ENCODE measurements at places on chromosomes 1 and 21.

DNA sequence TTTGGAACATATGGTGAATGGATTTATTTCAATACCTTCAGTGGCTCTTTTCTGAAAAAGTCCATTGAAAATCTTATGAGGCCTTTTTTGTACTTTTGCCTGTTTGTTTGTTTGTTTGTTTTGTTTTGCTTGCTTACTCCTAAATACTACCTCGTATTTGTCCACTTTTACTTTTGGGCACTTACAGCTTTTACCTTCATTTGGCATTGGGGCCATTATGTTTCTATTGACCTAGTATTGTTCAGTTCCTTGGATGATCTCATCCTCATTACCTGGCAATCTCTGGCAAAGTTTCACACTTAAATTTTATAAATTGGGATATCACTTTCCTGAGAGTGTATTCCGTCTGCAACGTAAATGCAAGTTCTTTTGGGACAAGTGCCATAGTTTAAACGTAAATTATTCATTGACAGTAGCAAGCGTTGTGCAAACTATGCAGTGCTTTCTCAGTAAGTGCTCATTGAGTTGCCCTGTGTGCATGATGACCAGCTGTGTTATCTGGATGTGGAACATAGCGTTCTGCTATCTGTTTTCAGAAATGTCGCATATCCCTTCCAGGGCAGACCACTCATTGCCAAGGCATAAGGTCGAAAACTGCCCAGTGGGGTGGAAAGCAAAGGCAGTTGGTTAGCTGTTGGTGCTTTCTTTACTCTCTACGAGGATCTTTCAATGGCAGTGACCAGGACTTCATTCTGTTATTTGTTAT is 51.1 kb downstream of the LRRC8D start:
- DNase-seq = no peak

- no peak for DNase-seq
Measured at GRCh38 chr1:48960320-48960719, 183.6 kb upstream of the BEND5 start.

GRCh38 chr1:17315542-17316130 is 7.6 kb downstream of the PADI4 start:
- no peak for DNase-seq

DNA sequence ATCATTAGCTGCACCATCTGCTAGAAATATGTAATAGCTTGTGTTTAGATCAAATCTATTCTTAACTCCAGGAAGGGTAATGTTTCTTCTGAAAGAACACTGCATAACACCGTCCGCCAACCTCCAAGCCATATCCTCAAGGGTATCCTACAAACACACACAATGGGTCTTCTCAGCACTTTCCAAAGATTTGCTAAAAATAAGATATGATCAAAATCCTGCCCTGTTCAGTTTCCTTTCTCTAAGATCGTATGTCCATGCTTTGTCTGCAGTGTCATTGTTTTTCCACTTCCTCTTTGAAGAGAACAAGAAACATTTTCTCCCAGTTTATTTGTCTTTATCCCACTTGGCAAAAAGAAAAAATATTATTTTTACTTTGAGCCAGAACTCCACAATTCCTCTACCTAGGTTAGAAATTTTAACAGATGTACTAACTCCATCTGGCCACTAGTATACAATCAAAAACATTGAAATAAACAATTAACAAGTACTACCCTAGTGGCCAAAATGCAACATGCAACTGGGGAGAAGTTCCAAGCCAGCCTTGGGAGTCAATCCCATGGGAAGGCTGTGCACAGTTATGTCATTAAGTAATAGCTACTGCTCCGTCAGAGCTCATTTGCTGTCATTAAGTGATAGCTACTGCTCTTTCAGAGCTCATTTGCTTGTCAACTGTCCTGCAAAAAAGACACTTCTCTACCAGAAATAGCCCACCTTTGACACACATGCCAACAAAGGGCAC is 37.8 kb downstream of the FRRS1 start:
- no peak for DNase-seq

DNA sequence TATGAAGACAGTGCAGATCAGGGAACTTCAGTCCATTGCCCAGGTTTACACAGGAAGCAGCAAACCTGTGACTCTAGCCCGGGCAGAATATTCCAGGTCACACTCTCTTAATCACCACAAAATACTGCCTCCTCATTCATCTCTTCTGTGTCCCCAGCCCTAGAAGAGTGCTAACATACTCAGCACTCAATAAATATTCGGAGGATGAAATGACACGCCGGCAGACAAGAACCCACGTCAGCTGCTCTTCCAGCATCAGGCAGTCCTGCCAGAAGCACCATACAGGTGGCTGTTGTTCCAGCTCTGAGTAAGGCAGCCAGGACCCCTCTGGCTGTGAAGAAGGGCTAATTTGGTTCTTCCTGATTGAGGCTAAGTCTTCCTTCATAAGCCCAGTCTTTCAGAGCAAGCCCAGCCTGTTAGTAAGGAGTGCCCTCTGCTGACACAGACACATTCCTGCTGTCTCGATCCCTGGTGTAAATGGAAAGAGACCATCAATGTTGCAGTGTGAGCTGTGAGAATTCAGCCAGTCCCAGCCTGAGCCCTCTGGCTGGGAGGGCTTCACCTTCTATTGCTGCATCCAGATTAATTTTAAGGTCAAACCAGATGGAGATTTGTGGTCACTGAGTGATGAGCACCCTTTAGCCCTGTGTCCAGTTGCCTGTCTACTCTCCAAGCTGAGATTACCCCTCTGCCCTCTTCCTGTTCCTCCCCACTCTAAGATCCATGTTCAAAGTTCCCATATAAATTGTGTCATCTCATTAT is 45.0 kb upstream of the KIRREL1 start:
- DNase-seq = no peak

- no peak for DNase-seq
Measured at GRCh38 chr1:25185409-25186160, 46.7 kb downstream of the SYF2 start.

DNA sequence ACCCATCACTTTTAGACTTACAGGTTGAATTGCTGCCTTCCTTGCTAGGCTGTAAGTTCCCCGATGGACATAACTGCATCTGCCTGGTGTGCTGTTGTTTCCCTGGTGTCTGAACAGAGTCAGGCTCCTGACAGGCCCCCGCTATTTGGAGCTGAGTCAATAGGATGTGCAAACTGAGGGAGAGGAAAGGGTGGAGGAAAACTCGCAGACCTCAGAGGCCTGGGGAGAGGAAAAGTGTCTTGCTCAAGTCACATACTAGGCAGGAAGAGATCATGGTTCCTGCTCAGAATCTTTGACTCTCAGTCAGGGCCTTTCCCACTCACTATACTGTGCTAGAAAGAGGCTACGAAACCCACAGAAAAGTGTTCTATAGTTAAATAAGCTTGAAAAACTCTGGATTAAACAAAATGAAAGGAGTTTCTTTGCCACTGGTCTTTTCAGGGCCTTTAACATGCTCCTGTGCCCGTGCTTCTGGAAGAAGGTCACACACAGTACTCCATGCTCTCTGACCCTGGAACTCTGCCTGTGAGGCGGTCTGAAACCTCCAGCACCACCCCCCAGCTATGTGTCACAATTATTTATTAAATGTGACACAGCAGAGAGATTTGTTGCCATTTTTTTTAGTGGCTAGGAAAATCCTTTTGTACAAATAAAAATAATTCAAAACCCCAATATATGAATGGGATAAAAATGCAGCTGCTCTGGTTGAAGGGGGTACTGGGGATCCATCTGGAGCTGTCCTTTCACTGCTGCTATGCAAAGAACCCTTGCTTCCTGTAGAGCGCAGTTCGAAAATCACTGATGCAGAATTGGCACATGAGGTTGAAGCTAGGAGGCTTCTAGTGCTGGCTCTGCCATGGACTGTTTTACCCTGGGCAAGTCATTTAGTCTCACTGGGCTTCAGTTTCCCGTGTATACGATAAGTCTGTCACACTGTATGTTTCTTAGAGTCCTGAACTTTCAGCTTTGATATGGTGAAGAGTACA is 20.1 kb upstream of the CDCP2 start:
- no peak for DNase-seq

GRCh38 chr21:14685568-14685967 is 139.5 kb upstream of the SAMSN1 start:
- DNase-seq = no peak

DNA sequence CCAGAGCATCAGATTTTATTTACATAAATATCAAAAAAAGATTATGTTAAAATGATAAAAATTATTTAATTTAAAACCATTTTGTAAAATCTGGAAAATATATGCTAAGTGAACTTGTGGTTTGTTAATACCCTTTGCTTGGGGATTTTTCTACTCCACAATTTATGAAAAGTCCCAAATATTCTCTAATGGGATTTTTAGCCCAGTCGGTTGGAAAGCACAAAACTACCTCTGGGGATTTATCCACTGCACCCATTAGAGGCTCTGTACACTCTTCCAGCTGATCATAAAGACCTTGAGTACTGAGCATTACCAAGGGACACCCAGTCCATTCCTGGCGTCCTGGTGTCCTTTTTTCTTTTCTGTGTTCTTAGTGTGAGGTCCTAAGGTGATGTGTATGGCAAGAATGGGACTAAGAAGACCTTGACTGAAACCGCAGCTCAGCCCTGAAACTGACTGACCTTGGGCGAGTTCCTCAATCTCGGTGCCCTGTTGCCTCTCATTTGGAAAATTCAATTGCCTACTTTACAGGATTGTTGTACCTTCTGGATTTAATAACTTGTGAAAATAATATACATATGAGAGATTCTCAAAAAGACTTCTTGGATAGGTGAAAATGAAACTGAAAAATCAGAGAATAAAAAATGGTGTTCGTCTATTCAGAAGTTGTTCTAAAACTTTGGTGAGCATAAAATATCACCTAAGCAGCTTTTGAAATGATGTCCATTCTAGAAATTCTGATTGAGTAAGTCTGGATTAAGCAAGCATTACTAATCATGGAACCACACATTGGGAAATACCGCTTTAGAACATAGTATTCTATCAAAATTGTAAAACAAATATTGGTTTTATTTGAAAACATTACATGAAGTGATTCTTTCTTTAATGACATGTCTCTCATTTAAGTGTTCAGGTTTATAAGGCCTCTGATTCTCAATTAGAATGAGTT is 21.5 kb upstream of the SAMSN1 start:
- no peak for DNase-seq

- no peak for DNase-seq
Measured at GRCh38 chr1:69947837-69948236, 257.5 kb downstream of the LRRC40 start.

GRCh38 chr1:65535981-65536380 is 115.5 kb downstream of the LEPR start:
- no peak for DNase-seq

DNA sequence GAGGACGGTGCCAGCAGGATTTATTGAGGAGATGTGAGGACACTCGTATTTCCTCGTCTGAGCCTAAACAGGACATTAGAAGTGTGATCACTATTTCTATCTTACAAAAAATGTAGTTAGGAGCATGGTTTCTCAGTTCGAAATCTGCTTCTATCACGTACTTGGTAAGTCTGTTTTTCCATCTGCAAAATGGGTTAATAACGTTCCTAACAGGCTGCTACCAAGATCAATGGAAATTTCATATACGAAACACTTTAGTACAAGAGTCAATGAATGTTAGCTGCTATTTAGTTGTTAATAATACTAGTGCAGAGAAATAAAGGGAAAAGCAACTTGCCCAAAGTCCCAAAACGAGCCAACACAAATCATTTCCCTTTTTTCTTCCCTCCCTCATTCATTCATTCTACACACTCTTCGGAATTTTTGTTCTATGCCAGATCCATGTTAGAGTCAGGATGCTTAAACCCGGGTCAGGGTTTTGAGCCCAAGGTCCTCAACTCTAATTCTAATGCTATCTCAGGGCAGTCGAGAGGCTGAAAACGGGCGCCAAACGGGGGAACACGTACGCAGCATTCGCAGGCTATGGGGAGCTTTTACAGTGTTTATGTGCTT is 608 bp downstream of the SNRNP40 start:
- DNase-seq = no peak

DNA sequence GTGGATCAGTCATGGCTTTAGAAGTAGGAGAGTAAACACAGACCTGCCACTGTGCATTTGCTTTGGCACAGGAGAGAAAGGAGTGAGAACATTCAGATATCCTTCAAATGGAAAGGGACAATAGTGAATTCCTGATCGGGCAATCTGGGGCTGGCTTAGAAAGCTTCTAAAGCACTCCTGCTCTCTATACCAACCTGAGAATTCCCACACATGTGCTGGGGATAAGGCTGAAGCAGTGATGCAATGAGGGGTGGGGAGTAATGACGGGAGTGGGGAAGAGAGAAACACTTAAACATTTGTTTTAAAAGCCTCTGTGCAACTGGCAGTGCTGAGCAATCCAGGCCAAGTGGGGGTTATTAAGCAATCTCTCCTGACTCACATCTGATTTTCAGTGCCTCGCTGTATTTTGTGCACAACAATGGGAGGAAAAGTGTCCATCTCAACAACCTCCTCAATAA is 108.8 kb downstream of the KIAA0319L start:
- no peak for DNase-seq

- DNase-seq = no peak
Measured at GRCh38 chr1:43914576-43915525, 18.8 kb upstream of the ARTN start.

GRCh38 chr1:89762386-89762778 is 58.5 kb upstream of the LRRC8D start:
- DNase-seq = no peak

DNA sequence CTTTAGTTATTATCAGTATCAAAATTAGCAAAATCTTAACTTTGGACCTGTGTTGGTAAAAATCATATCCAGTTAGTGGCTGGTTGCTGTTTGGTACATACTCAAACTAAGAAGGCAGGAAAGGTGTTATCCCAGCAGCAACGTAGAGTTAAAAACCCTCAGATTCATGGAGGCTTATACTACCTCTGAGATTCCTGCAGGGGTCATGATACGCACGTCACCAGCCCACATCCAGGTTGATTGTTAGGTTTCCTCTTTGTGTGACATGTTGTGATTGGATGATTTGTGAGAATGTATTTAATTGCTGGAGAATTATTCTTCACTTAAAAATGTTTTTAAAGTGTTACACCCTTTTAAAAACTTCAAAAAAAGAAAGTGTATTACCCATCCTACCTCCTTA is 423.3 kb upstream of the ADGRL2 start:
- DNase-seq = no peak

- DNase-seq = no peak
Measured at GRCh38 chr1:207631137-207631536, 13.8 kb upstream of the CR1L start.

- no peak for DNase-seq
Measured at GRCh38 chr1:182626527-182626926, 22.3 kb upstream of the RGS16 start.

Data from stimulated activated CD4-positive, alpha-beta T cell treated with anti-CD3 and anti-CD28 coated beads, Interleukin-2, amount 100 ng/mL, for 48 hours (primary cell).